ENCODE measurements at places on chromosomes 1 and 21.

- no peak for DNase-seq
These were observed 32.0 kb upstream of the TTC22 start for GRCh38 chr1:54833121-54833520.

DNA sequence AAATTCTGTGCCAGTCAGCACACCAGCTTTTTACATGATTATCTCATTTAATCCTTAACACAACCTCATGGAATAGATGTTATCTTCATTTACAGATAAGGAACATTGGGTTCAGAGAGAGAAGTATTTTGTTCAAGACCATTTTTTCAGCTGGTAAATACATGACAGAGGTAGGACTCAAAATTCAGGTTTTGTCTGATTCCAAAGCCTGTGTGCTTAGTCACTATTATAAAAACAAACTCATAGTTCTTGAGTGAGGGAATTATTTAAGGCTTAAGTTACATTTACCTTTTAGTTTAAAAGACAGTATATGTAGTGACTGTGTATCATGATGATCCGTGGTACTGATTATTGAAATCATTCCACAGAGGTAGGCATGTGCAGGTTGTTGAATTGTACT, 125.2 kb downstream of the MAGI3 start:
- no peak for DNase-seq

DNA sequence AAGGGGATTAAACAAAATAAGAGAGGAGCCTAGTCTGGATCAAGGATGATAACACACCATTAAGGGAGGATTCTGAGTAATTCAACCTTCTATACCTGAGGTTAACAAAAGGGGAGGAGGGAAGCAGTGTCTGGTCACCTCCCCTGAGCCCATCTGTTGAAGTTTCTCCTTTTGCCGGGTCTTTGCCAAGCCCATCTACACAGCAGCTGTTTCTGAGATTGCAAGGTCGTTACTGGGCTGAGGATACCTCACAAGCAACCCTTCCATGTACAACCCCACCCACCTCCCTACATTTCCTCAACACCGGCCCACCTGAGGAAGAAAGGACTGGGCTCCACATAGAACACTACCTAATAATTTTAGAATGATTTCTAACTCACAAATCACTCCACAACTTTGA, 26.3 kb downstream of the LRRC52 start:
- DNase-seq = no peak

GRCh38 chr1:51575406-51576084, 41.3 kb upstream of the OSBPL9 start:
- DNase-seq = no peak

DNA sequence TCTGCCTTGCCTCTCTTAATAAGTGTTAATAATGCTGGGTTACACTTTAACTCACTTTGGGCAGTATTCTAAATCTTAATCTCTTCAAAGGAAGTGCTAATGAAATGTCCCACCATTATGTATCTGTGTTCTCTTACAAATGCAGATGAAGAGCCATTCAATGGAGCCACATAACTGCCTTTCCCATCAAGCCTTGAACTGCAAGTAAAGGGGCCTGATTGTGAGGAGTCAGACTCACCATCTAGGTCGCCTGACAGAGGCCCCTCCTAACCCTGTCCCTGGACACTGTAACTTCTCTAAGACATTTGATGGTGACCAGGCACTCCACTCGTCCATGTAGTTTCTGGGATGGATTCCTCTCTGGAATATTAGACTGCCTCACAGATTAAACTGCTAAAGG, 329.4 kb downstream of the KIF26B start:
- DNase-seq = no peak

- DNase-seq = no peak
These were observed 1.2 kb upstream of the WNT3A start for GRCh38 chr1:228005511-228006033.

- DNase-seq = no peak
These were observed 91.1 kb downstream of the SMYD2 start for GRCh38 chr1:214372092-214372491.

DNA sequence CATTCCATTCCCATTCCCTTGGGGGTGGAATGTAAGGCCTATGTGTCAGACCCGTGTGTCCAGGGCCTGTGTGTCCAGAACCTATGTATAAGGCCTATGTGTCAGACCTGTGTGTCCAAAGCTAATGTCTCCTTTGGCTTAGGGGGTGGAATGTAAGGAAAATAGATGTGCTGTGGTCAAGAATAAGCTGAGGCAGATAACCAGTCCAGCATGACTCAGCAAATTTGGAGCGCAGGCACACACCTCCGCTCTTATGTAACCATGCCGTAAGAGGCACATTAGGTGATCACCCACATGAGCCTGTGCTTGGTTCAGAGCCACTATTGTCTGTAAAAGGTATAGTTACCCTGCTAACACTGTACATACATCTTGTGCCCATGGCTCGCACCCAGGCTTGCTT, 150.8 kb upstream of the SGIP1 start:
- no peak for DNase-seq

DNA sequence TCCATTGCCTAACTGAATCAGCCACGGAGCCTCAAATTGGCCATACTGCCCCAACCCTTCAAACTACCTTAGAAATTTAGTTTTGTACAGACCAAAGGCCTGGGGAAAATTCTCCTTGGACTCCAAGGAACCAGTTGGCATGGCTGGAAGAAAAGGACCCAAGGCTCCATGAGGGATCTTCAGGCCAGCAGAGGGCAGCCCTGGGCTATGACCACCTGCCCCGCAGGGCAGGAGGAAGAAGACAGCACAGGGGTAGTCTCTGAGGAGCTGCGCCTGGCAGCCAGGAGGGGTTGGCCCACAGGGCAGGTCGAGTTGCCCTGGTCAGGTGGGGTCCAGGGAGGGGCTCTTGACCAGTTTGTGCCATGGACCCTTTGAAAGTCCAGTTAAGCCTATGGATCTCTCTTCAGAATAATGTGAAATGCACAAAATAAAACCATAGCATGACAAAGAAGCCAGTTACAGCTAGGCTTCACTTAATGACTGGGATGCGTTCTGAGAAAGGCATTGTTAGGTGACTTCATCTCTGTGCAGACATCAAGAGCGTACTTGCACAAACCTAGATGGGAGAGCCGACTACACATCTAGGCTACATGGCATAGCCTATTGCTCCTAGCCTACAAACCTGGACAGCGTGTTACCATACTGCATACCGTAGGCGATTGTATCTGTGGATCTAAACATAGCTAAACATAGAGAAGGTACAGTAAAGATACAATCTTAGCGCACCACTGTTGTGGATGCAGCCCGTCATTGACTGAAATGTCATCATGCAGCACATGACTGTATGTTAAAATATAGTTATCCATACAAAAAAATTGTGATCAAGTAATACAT, 26.1 kb downstream of the CACNA1S start:
- DNase-seq = no peak

GRCh38 chr1:42392255-42392654, 11.7 kb downstream of the RIMKLA start:
- DNase-seq = no peak

GRCh38 chr1:54460861-54461387, 54.7 kb upstream of the SSBP3 start:
- DNase-seq = no peak

- DNase-seq = no peak
These were observed 70.6 kb upstream of the GJB5 start for GRCh38 chr1:34684266-34684665.

DNA sequence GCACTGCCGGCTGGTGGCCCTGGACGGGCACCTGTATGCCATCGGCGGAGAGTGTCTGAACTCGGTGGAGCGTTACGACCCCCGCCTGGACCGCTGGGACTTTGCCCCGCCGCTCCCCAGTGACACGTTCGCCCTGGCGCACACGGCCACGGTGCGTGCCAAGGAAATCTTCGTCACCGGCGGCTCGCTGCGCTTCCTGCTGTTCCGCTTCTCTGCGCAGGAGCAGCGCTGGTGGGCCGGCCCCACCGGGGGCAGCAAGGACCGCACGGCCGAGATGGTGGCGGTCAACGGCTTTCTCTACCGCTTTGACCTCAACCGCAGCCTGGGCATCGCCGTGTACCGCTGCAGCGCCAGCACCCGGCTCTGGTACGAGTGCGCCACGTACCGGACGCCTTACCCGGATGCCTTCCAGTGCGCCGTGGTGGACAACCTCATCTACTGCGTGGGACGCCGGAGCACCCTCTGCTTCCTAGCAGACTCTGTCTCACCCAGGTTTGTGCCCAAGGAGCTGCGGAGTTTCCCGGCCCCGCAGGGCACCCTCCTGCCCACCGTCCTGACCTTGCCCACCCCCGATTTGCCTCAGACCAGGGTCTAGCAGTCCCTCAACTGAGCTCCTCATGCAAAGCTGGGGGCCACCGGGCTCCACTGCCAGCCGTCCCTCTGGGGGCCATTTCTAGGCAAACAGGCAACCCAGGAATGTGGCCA, 2.1 kb downstream of the KLHDC7A start:
- DNase-seq = no peak

GRCh38 chr1:161740921-161741320, 8.7 kb upstream of the DUSP12 start:
- no peak for DNase-seq

All from T-helper 17 cell (primary cell).